ENCODE measurements at places on chromosomes 11 and 22. TPM values are rescaled to one million over a fixed set of nuclear protein-coding genes. Genes with fewer than 3 reads are reported as not detected.

Gene FRMD8
- total RNA-seq: 20.6 TPM

Gene TSPAN18
- total RNA-seq: 0.70 TPM

Gene OR2AG1
- not detected for total RNA-seq

Gene KCNK4
- total RNA-seq: not detected

Gene MIOX
- not detected for total RNA-seq

Gene ZP1
- 0.12 TPM for total RNA-seq

Gene LGR4
- total RNA-seq: 38.0 TPM

Gene ACTN3
- under 0.01 TPM for total RNA-seq

Gene ACR
- total RNA-seq: not detected

Gene MS4A4E
- not detected for total RNA-seq

Gene INSC
- total RNA-seq: 0.08 TPM

Gene CRACR2B
- total RNA-seq: 0.45 TPM

Gene PAX6
- not detected for total RNA-seq

Gene PIH1D2
- total RNA-seq: 0.12 TPM

Gene RGL4
- total RNA-seq: not detected

Gene TNNT3
- total RNA-seq: 0.15 TPM

Gene SSTR3
- not detected for total RNA-seq

Gene E2F8
- total RNA-seq: 0.08 TPM

Gene PRG3
- not detected for total RNA-seq

Gene RBMXL2
- 0.08 TPM for total RNA-seq

Gene MIAT
- 0.94 TPM for total RNA-seq

Gene TSPAN32
- 0.12 TPM for total RNA-seq

Gene OR8D4
- total RNA-seq: not detected

Gene TSSK2
- under 0.01 TPM for total RNA-seq

Gene CCDC81
- under 0.01 TPM for total RNA-seq

Gene CCDC116
- 0.08 TPM for total RNA-seq

Gene DENND6B
- 1.1 TPM for total RNA-seq

Gene GAL3ST1
- not detected for total RNA-seq

Gene LRRC74B
- total RNA-seq: not detected

Gene VWA5A
- total RNA-seq: 11.4 TPM

Gene TMPRSS13
- not detected for total RNA-seq

Gene SLC22A9
- total RNA-seq: not detected

Gene PANX2
- total RNA-seq: 0.35 TPM

Gene FBLN1
- 838 TPM for total RNA-seq

Gene THRSP
- not detected for total RNA-seq

Gene APOA1
- 1.1 TPM for total RNA-seq

Gene PLEKHA7
- total RNA-seq: not detected

Gene FXYD6
- total RNA-seq: not detected

Gene ADM2
- total RNA-seq: 1.6 TPM

Gene OR51B6
- total RNA-seq: not detected

Gene TNNI2
- total RNA-seq: not detected

Gene UPK3A
- total RNA-seq: not detected

Gene CTSW
- not detected for total RNA-seq

Data from smooth muscle cell of the coronary artery (primary cell).